Mononuclear cell (primary cell): ENCODE measurements at places on chromosomes 7 and 10. TPM values are rescaled to one million over a fixed set of nuclear protein-coding genes. Genes with fewer than 3 reads are reported as not detected.

Gene FKBP6
- total RNA-seq: not detected

Gene OR2A7
- 3.6 TPM for total RNA-seq

Gene SPDYE5
- total RNA-seq: not detected

Gene COX19
- total RNA-seq: 33.4 TPM

Gene TEX36
- total RNA-seq: not detected

Gene SERPINE1
- 2.3 TPM for total RNA-seq

Gene PDE6C
- total RNA-seq: not detected

Gene TAS2R41
- total RNA-seq: 2.0 TPM

Gene NEUROD6
- not detected for total RNA-seq

Gene KCNH2
- total RNA-seq: 0.94 TPM

Gene ZNF12
- 17.0 TPM for total RNA-seq

Gene CPEB3
- total RNA-seq: 1.6 TPM

Gene SNCG
- total RNA-seq: not detected

Gene PPP1R17
- not detected for total RNA-seq

Gene ZPBP
- not detected for total RNA-seq

Gene CYP3A4
- not detected for total RNA-seq

Gene GALNT11
- total RNA-seq: 30.9 TPM
